ENCODE measurements at places on chromosomes 13 and 19.

- peak; percentile 25 for DNase-seq
These were observed 608 bp downstream of the CD70 start for GRCh38 chr19:6590258-6590826.

- DNase-seq: no peak
These were observed 190.5 kb downstream of the NDFIP2 start for GRCh38 chr13:79671420-79671819.

DNA sequence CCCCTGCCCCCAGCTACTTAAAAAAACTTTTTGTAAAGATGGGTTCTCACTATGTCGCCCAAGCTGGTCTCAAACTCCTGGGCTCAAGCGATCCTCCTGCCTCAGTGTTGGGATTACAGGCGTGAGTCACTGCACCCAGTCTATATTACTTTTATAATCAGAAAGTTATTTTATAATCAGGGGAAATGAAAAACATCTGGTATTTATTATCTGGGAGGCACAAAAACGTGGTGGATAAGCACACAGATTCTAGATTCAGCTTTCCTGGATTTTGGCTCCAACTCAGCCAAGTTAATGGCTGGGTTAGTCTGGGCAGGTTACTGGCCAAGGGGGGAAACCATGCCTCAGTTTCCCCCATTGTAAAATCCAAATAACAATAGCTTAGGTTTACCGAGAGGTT, 24.7 kb downstream of the KEAP1 start:
- no peak for DNase-seq

- peak; percentile 42 for DNase-seq
These were observed 3.8 kb downstream of the ATP12A start for GRCh38 chr13:24683838-24684599.

- no peak for DNase-seq
These were observed 4.0 kb upstream of the ZNF628 start for GRCh38 chr19:55472463-55472862.

DNA sequence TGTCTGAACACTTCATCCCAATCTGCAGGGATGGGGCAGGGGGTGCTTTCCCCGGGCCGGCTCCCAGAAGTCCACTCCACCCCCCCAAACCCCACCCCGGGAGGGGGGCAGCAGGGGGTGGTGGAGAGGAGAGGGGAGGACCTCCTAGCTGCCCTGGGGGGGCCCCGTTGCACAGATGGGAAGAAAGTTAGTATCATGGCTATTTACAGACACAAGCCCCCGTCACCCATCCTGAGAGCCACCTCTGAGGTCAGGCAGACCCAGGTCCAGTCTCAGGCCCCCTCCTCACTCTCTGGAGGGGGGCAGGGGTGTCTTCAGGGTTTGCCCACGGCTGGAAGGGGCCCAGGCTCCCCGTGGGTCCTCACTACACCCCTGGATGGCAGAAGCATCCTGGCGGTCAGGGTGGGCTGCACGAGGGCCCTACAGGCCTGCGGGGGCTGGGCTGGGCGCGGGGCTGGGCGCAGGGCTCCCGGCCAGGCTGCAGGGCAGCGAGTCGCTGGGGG, 5.8 kb upstream of the REXO1 start:
- no peak for DNase-seq

DNA sequence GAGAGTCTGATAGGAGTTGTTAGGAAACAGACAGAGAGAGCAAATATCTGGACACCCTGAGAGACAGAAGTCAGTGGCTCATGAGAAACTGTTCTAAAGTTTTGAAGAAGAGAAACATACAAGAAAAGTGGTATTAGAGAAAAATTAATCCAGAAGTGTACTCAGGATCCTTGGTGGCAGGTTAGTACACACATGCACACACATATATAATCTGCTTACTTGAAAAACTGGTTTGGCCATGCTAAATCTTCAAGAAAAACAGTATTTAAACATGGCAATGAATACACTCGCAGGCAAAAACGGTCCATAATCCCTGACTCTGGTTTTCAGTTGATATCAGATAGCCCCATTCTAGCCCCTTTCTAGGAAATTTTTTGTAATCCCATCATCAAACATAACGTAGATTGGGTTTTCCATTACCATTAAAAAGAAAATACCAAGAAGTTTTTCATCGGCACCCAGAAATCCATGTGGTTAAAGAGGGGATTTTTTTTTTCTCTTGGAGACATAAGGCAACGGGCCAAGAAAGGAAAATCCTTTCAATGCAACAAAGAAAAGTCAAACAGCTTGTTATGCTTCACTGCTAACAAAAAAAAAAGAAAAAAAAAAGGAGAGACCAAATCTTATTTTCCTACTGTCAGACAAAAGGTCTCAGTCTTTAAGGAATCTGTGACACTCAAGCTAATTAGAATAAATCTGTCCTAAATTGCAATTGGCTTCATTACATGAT, 178.0 kb upstream of the MIR17HG start:
- DNase-seq: no peak

GRCh38 chr13:94662274-94662945, 49.9 kb downstream of the SOX21 start:
- DNase-seq: no peak

DNA sequence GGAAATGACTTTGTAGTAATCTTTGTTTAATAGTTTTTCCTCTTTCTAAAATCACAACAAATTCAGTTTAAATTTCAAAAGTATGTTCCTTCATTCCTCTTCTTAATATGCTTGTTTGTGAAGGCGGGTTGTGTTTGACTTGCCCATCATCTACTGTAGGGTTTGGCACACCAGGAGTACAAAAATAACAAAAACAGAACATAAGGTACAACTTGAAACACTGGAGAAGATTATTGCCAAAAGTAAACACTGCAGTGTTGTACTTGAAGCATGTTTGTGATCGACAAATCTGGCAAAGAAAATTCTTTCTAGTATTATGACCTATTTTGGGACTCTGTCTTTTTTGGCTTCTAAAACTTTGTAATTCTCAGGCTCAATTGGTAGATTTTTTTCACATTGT, 518.6 kb downstream of the SLITRK5 start:
- DNase-seq: no peak

DNA sequence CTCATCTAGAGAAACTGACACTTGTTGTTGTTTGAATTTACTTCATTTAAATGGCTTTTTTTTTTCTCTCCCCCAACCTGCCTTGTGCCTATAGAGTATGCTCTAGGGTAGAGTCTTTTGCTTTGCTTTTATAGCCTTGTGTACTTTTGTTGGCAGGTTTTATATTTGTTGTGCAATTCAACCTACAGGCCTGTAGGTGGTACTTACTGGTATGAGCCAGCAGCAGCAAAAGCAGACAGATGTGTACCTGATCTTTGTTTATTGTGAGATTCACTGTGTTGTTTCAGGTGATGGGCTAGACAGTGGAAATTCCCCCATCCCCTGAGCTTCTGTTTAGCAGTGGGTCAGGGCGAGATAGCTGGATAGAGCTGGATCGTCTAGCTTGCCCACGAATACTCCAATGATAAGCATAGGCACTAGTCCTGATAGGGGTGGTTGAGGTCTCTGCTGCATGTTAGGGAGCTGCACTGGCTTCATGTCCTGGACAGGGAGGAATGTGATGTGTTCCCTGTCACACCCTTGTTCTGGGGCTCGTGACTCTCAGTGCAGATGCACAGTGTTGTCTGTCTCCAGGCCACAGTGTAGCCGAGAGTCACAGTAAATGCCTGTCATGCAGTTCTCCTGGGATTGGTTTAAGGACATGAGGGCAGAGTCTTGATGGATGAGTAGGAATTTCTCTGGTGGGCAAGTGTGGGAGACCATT, 21.3 kb downstream of the DNAJC3 start:
- no peak for DNase-seq

GRCh38 chr19:14603990-14604387, 21.1 kb downstream of the CLEC17A start:
- no peak for DNase-seq

DNA sequence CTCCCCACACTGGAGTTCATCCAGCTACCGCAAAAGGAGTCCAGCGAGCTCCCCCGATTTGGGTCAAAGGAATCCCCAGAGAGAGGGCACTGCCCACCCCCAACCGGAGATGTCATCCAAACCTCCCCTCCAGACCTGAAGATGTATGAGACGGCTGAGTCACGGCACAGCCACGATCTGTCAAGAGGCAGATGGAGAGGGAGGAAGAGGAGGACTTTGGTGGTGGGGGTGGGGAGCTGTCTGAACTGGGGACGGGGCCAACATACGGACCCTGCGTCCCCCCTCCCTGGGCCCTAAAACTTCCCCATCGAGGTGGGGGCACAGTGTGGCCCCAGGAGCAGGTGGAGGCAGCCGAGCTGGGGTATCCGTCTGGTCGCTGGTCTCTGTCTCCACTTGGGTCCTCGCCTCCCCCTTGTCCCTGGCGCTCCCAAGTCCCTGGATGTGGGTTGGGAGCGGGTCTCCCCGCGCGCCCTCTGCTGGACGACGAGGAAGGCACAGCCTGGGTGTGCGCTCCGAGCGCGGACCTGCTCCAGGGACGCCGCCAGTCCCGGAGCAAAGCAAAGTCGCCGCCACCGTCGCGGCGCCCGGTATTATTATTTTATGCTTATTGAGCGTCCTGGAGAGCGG, 3.8 kb downstream of the PDE4A start:
- peak; percentile 75 for DNase-seq

DNA sequence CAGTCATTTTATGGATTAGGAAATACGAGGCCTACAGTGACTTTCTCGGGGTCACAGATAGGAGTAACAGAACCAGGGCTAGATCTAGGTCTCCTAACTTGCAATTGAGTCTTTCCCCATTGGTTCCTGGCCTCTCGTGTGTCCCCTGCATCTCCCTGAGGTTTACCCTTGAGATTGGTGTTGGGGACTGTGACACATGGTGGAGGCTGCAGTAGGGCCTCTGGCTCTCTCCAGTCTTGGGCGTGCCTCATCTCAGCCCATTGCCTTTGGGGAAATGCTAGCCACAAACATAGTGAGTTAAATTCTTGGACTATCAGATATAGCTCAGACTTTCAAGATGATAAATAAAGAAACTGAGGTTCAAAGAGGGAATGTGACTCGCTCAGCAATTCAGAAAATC, 212.1 kb downstream of the KCNRG start:
- DNase-seq: no peak

GRCh38 chr19:39199025-39199424, 2.3 kb downstream of the NCCRP1 start:
- DNase-seq: no peak

- DNase-seq: no peak
These were observed 137.1 kb upstream of the WASF3 start for GRCh38 chr13:26420282-26420960.

GRCh38 chr19:1279782-1280341, 4.5 kb downstream of the FAM174C start:
- peak; percentile 94 for DNase-seq

- no peak for DNase-seq
These were observed 73.5 kb downstream of the PEPD start for GRCh38 chr19:33448159-33448516.

DNA sequence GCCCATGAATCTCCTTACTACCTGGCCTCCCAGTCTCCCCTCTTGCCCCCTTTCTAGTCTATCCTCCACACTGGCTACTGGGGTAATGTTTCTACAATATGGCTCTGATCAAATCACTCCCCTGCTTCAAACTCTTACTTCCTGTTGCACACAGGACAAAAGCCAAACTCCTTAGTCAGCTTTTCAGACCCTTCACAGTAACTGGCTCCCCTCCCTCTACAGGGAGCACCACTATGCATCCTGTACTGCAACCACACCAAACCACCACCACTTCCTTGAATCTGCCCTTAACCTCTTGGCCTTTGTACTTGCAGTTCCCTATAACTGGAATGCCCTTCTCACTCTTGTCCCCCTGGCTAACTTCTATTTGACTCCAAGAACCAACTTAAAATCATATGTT, 32.2 kb downstream of the DEDD2 start:
- DNase-seq: peak; percentile 14

DNA sequence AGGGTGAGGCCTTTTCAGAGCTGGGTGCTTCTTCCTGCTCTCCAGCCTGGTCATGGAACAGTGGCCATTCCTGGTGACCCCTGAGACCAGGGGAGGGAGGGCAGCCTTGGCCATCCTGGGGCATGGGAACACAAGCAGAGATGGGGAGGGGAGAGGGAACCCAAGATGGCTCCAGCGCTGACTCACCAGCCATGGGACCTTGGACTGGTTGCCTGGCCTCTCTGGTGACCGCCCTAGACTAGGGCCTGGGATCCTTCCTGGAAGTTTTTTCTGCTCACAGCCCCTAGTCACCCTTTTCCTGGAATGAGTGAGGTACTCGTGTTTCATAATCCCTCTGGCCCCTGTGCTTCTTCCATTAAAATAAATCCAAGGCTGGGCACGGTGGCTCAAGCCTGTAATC, 3.3 kb upstream of the OPA3 start:
- no peak for DNase-seq

GRCh38 chr13:52461265-52461664, 6.0 kb downstream of the CKAP2 start:
- DNase-seq: no peak

GRCh38 chr13:59547950-59548349, 615.8 kb downstream of the DIAPH3 start:
- no peak for DNase-seq

DNA sequence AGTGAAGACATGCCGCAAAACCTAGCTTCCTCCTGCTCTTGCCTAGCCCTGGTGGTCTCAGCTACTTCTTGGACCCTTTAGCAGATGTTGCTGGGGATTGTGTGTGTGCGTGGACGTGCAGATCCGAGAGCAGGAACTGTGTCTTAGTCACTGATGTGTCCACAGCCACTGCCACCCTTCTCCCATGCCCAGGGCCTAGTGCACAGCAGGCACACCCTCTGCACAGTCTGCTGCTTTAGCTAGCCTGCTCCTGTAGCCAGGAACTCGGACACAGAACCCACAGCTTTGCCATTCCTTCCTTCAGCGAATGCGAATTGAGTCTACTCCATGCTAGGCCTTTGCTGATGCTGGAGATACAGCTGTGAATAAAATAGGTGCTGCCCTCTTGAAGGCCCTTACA, 2.3 kb downstream of the CLPTM1 start:
- no peak for DNase-seq

DNA sequence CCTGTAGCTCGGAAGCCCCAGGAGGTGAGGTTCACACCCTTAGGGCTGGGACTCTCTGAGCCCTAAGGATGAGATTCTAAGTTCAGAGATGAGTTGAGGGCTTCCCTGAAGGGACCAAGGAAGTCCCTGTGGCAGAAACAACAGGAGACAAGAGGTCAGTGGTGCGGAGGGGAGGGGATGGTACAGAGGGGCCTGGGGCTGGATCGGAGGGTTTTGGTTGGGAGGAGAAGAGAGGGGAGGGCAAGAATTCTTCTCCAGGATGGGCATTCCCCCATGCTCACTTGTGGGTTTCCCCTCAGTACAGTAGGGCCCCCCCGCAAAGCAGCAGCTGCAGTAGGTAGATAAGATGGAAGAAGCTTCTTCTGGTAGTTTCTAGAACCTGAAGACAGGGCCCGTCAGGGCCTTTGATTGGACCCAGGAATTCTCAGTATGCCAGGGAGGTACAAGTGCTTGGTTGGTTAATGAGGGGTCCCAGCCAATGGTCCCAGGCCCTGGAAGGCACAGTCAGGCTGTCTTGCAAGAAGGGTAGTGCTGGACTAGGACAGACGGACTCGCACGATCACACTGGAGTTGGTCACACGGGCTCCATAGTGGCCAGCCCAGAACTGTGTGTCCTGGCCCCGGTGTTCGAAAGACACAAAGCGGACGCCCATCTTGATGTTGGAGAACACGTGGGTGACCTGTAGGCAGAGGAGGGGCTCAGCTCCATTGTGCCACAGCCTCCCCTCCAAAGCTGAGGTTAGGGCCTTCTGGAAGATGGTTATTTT, 7.3 kb downstream of the FBXO27 start:
- no peak for DNase-seq

All from inflammatory macrophage treated with lipopolysaccharide for 1 hour (primary cell).